Fibroblast of skin of abdomen (primary cell): ENCODE measurements at places on chromosomes 13 and 19.

DNA sequence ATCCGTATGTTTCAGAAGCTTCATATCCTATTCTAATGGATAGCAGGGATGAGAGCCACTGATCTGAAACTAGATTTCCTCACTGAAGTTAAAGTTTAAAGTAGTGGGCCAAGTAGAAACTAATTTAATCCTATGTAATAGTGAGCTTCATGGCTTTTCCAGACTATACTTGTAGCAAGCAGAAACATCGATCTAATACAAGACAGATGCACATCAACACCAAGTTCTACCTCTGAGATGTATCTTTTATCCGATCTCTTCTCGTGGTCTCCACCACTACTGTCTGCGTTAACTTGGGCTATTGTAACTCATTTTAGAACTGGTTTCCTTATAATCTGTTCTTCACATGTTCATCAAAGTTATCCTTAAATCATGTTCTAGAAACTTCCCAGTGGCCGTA lies 3.1 kb downstream of the ERCC5 start:
- DNase-seq = no peak

GRCh38 chr13:47959468-47960247 lies 41.4 kb downstream of the SUCLA2 start:
- DNase-seq = no peak

- no peak for DNase-seq
Measured at GRCh38 chr19:38715555-38715954, 28.7 kb downstream of the CAPN12 start.

DNA sequence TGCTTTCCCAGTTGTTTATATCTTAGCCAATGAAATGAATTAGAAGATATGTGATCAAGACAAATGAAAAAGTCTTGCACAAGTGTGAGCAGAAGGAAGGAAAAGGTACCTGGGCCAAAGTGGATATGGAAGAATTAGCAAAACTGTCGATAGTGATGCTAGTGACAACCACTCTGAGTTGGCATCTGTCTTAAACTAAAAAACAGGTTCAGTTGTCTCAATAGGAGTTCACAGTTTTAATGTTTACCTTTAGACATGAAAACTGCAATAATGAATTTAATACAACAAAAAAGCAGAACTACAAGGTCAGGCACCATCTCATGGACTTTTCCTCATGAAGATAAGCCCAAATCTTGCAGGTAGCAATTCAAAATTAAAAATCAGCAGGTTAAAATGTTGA lies 688.5 kb downstream of the EFNB2 start:
- DNase-seq = no peak

- DNase-seq = no peak
Measured at GRCh38 chr13:60201286-60201685, 37.6 kb upstream of the DIAPH3 start.

DNA sequence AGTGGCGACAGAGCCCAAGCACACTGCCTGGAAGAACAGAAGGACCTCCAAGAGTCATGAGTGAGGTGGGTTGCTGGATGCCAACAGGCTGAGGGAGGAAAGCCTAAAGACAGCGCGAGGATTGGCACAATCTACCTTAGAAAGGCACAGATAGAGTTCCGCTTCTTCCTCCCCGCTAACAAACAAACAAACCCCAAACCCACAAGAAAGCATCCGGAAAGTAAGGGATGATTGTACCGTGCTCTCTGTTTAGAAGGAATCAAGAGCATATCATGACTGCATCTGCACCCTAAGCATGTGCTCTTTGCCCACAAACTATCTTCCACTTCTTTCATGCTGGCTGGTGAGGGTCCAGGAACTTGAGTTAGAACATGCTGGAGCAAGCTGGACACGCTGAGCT lies 233.0 kb upstream of the KLF12 start:
- DNase-seq = no peak

GRCh38 chr19:835210-835810 lies 5.5 kb upstream of the PRTN3 start:
- no peak for DNase-seq

GRCh38 chr13:73481886-73482445 lies 423.2 kb downstream of the KLF5 start:
- no peak for DNase-seq

GRCh38 chr19:41083516-41083915 lies 4.7 kb upstream of the CYP2A13 start:
- no peak for DNase-seq

DNA sequence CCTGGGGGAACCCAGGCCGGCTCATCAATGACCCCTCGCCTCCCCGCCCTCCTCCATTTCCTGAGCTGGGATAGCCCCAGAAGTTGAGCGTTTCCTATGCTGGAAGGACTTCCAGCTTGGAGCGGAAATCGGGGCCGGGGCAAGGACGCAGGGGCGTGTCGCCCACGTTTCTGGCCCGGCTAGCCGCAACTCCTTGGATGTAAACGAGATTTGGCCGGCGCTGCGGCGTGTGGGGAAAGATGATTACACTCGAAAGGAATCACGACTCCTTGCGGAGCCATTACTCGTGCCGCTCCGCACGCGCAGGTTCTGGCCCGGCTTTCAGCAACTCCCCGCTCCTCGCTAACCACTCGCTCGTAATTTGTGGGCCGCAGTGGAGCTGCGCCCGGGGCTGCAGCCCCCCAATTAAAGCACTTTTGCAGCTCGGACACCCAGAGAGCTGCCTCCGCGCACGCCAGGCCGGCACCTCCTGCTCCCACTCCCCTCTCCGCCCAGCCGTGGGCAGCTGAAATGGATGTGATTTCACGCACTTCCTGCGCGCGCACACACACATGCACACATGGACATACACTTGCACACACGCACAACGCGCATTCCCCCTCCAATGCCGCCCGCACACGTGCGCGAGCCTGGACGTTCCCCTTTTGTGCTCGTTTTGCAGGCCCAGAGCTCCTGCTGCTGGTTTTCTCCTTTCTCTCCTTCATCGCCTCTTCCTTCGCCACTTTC lies 15.7 kb downstream of the ZIC5 start:
- peak; percentile 35 for DNase-seq

GRCh38 chr13:30776661-30777060 lies 41.3 kb downstream of the ALOX5AP start:
- peak; percentile 58 for DNase-seq

GRCh38 chr13:98576963-98577835 lies at the start of gene STK24:
TSS of gene STK24 (minus strand) at chr13:98577107. CDS start at chr13:98576786, 321 bp downstream.
- DNase-seq = peak; percentile 76

- DNase-seq = no peak
Measured at GRCh38 chr19:49939721-49940481, 10.6 kb upstream of the NUP62 start.

DNA sequence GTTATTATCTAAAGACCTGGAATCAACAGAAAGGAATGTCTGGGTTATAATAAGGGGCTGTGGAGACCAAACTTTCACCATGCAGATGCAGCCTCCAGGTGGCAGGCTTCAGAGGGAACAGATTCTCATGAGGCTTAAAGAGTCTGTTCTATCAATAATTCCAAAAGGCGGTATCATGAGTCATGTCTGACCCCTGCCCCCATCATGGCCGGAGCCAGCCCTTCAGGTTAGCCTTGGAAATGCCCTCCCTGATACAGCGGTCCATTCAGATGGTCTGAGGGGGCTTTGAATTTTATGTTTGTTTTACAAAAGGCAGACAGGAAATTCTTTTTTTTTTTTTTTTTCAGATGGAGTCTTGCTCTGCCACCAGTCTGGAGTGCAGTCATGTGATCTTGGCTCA lies 21.7 kb upstream of the LAMP1 start:
- DNase-seq = peak; percentile 55
